ENCODE measurements at places on chromosomes 16 and 17. TPM values are rescaled to one million over a fixed set of nuclear protein-coding genes. Genes with fewer than 3 reads are reported as not detected.

GRCh38 chr17:49015924-49016774 lies 19.0 kb downstream of the IGF2BP1 start:
- no peak for DNase-seq

The ZG16 gene
- total RNA-seq, result not detected

DNA sequence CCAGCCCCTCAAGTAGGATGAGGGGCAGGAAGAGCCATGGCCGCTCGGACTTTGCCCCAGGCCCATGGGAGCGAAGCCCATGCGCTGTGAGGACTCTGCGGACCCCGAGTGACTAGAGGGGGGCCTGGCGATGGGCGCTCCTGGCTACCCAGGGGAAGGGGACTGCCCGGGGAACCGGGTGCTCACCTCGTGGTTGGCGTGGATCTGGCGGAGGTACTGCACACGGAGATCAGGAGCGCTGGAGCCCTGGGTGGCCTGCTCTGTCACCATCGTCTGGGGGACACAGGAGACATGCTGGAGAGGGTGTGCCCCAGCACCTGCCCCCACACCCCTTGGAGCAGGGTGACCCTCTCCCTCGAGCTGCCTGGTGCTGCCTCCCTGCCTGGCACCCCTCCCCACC lies 11.0 kb downstream of the FAAP100 start:
- DNase-seq, result no peak

The WFDC1 gene
- total RNA-seq, result 14.8 TPM

The BAIAP3 gene
- 15.9 TPM for total RNA-seq

- DNase-seq, result no peak
Measured at GRCh38 chr16:75868636-75869632, 142.6 kb upstream of the CPHXL start.

GRCh38 chr16:53159781-53160436 lies 105.1 kb downstream of the CHD9 start:
- DNase-seq, result peak; percentile 82

- DNase-seq, result no peak
Measured at GRCh38 chr17:68013385-68013784, 17.1 kb upstream of the C17orf58 start.

- no peak for DNase-seq
Measured at GRCh38 chr17:57931488-57932137, 23.6 kb downstream of the CUEDC1 start.

The DHRS7B gene
- 19.4 TPM for total RNA-seq

GRCh38 chr17:55216888-55217287 lies 47.9 kb upstream of the HLF start:
- DNase-seq, result no peak

DNA sequence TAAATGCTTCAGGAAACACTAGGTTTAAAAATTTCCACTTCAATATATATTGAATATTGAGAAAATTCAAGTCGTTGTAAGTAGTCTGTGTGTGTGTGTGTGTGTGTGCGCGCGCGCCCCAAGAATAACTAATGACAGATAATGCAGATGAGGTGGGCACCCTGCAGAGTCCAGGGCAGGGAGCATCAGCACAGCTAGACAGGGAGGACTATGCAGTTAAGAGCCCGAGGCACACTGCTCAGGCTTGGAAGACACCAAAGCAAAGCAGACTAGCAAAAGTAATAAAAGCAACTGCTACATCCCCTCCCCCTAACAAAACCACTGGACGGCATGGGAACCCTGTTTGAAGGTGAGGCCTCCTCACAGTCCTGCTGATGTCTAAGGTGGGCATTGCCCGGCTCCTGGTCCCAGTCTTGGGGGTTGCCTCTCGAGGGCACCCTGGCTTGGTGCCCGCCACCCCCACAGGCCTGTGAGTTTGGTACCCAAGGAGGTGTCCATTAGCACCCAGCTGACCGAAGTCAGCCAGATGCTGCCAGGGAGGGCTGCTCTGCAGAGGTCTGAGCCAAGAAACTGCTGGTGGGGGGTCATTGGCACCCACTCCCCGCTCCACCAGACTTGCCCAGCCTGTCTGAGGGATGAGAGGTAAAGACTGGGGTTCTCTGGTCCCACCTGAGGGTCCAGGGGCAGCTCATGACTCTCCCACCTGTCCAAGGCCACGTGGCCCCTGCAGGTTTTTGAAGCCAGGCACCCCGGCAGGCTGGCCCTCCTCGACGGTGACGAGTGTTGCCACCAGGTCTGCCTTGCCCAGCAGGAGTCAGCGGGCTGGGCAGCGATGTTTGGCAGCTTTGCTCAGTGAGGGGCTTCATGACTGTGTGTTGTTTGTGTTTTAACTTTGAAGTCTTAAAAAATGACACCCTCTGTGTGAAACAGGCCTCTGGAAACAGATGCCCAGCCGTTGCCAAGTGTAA lies 18.7 kb downstream of the LRRC75A start:
- DNase-seq, result no peak

- peak; percentile 88 for DNase-seq
Measured at GRCh38 chr16:14501331-14502255, 128.5 kb downstream of the PARN start.

DNA sequence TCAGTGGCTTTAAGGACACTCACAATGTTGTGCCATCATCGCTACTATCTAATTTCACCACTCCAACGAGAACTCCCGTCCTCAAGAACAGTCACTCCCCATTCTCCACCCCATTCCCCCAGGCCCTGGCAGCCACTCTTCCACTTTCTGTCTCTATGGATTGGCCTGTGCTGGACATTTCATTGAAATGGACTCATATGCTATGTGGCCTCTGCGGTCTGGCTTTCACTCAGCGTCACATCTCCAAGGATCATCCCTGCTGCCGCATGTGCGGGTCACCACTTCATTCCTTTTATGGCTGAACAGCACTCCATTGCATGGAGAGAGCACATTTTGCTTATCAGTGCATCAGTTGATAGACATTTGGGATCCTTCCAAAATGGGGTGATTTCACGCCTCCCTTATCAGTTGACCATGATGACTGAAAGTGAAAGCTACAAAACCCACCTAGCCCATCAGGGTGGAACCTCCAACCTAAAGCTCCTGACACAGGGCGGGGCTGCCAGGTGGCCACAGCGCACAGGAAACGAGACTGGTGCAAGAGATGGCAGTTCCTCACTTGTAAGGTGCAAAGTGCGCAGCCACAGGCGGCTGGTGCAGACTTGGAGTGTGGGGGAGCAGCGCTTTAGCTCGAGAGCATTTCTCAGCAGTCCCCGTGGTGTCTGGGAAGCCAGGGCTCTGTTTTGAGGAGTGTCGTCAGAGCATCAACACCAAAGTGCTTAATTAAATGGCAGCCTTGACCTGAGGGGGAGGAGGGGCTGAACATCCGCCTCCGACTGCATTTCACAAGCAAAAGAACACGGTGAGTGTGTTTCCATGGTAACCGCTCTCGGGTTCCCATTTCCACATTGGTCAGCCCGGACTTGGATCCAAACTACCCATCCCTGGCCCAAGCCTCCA lies 23.8 kb downstream of the COTL1 start:
- peak; percentile 64 for DNase-seq

- no peak for DNase-seq
Measured at GRCh38 chr17:78524870-78525510, 52.2 kb downstream of the DNAH17 start.

GRCh38 chr17:41360296-41360995 lies 9.2 kb downstream of the KRT33B start:
- DNase-seq, result no peak

DNA sequence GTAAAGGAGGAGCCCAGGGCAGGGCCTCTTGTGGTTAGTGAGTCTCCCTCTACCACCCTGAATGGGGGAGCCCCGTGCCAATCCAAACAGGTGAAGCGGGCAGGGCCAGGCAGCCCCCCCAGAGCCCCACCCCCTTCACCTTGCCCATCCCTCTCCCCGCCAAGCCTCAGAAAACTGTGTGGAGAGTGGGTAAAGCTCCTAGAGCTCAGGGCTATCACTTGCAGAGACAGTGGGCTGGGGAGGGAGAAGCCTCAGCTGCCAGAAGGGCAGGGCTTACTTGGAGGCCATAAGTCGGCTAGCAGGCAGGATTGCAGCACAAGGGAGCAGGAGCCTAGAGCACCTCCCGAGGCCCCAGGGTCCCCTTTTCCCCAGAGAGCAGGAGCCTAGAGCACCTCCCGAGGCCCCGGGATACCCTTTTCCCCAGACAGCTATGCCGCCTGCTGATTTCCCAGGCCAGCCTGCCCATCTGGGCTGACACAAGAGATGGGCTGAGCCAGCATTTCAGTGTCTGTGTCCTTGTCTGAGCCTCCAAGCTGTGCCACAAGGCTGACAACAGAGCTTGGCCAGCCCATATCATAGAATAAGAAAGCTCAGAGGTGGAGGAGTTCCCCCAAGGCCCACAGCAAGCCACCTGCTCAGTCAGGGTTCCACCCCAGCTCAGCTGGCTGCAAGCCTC lies 6.7 kb upstream of the KRT14 start:
- no peak for DNase-seq

- DNase-seq, result no peak
Measured at GRCh38 chr17:743139-743538, 8.9 kb downstream of the GEMIN4 start.

DNA sequence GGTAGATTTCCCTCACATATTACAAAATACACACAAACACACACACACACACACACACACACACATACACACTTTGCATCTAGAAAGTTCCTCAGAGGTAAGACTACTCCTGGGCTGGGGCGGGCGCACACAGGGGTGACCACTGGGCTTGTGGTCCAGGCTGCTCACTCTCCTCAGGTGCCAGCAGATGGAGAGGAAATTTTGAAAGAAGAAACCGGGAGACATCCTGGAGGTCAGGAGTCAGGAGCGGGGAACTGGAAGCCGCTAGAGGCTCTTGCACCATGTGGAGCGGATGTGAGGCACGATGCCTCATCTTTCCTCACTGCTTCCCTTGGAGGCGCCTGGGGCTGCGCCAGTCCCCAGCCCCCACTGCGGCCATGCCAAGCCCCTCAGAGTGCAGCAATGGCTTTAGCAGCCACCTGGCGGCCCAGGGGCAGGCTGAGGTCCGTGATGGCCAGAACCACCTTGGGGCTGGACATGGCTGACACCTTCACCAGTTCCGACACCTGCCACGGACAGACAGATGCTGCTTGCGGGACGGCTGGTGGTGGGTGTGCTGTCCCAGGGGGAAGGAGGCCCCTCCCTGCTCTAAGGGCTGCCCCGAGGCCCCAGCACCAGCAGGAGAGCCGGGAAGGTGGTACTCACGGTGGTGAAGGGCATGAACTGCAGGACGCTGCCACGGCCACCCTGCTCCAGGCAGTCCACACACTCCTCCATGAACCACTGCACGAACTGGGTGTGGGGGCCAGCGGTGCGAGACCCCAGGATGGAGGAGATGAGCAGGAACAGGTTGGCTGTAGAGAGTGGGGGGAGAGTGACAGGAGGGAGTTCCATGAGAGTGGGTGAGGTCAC lies 4.1 kb downstream of the CSF3 start:
- DNase-seq, result peak; percentile 43

DNA sequence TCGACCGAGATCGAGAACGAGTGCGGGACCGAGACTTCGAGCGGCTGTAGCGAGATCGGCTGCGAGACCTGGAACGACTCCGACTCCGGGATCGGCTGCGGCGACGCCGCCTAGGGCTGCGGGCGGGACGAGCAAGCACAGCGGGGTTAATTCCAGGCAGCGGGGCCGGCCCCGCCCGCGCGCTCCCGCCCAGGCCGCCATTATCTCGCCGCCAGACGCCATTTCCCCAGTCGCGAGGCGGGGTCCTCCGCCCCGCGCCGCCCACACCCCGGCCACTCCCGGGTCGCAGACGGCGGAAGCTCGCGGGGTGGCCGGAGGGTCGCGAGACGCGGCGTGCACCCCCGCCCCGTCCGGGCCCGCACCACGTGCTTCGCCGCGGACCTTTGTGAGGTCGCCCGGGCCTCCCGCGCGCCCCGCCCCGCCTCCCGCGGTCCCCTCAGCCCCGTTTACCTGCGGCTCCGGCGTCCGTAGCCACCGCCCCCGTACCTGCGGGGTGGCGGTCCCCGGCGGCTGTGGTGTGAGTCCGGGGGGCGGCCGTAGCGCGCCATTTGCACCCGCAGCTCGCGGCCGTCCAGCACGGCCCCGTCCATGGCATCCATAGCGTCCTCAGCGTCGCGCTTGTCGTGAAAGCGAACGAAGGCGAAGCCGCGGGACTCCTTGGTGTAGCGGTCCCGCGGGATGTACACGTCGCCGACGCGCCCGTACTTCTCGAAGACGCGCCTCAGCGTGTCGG lies 616 bp downstream of the SRSF2 start:
- peak; percentile 83 for DNase-seq

DNA sequence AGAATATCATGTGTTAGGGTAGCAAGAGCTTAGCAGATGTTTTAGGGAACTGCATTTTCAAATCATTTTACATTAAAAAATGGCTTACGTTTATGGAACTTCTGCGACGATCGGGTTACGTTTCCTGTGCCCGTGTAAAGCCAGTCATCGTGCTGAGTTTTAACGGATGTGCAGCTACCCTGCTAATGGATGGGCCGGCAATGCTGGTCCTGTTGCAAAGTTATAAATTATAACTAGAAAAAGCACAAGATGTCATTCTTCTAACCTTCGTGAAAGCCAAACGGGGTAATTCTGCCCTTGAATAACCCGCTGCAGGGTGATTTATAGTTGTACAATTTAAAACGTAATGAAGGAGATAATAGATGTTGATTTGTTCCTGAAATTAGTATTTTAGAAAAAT lies 339.2 kb downstream of the WWOX start:
- no peak for DNase-seq

- DNase-seq, result peak; percentile 61
Measured at GRCh38 chr16:31010585-31011325, at the start of gene STX1B. STX1B (minus strand) TSS chr16:31010638; CDS start chr16:31010396, 242 bp downstream.

DNA sequence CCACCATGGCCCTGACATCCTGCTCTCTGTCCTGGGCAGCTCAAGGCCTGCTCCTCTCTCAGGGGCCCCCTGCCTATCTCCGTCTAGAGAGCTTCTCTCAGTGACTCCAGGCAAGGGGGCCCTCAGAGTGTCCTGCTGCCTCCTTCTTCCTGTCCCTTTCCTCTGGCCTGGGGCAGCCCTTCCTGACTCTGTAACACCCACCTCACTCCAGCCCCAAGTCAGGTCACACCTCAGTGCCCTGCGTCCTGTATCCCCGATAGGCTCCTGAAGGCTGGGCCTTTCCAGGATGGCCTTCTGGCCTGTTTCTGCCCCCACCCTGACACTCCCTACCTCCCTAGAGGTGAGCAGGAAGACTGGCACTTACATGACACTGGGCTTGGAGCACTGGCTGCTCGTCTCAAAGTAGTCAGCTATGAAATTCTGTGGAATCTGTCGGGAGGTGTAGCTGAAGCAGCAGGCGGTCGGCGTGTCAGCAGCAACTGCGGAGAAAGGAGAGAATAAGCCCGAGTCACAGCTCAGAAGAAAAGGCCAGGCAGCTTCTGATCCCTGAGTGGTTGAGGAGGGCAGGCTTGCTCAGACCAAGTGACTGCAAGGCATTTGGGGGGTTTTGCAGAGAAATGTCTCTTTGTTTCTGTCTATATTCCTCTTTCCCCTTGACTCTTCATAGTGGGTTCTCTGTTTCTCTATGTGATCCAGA lies 976 bp downstream of the CCL3L1 start:
- DNase-seq, result no peak

GRCh38 chr16:50086176-50086575 lies 20.4 kb downstream of the HEATR3 start:
- DNase-seq, result no peak

GRCh38 chr17:27566671-27567562 lies 64.1 kb upstream of the LGALS9 start:
- no peak for DNase-seq

The TP53TG3 gene
- total RNA-seq, result not detected

The VPS35 gene
- total RNA-seq, result 97.9 TPM

GRCh38 chr16:50986453-50986852 lies 164.6 kb downstream of the SALL1 start:
- DNase-seq, result no peak

The TBC1D3G gene
- not detected for total RNA-seq

Measured in lung (tissue), 17 donors.